ENCODE measurements at places on chromosomes 7 and 10.

DNA sequence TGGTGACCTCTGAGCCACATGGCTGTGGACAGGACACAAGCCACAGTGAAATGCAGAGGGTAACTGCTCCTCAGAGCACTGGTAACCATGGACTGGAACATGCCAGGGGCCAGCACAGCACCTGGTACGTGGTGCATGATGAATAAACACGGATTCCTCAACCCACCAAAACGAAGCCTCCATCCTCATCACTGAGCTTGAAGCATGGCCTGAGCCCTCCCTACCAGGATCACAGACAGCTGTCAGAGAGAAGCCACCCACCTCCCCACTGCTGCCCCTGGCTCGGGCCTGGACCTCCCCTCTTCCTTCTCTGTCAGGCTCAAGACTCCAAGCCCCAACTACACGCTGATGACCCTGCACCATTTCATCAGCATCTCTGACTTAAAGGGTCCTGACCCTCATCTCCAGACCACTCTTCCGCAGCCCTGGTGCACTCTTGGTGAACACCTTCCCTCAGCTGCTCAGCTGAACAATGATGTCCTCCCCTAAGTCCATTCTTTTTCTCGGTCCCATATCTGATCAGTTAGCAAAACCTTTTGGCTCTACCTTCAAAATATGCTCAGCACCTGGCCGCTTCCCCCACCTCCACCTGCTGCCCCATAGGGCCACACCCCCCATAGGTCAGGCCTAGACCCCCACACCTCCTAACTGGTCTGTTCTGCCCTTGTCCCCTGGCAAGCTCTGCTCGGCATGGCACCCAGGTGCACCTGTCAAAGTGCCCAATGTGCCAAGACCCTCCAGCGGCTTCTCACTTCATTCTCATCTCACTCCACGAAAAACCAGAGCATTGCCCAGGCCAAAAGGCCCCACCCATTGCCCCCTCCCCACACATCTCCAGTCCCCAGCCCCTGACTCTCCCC lies 141.1 kb downstream of the MAPK8 start:
- no peak for DNase-seq

DNA sequence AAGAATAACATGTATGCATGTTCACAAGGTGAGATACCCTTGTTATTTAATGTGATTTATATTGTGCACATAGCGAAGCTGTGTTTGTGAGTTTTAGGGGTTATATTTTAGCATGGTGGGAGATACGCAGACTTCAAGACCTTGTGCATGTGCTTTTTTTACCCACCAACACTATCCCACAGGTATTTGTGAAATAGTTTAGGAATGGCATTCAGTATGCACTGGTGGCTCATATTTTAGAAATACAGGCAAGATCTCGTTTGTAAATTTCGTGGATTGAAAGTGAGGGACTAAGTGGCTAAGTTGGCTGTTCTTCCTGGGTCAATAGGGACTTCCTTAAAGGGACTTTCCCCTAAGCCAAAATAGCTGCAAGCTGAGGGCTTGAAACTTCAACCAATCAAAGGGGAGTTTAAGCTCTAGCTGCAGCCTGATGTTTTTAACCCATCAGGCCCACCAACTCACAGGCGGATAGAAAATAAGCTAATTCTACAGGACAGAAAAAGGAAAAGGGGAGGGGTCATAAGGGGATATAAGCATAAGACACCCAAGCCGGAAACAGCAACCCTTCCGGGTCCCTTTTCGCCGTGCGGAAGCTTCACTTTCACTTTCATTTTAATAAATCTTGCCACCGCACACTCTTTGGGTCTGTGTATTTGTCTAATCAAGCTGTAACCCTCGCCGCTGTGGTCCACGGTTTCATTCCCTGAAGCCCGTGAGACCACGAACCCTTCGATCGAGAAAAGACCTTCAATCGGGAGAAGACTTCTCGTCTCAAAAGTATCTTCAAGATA lies 291.0 kb downstream of the GPR158 start:
- DNase-seq, result no peak

DNA sequence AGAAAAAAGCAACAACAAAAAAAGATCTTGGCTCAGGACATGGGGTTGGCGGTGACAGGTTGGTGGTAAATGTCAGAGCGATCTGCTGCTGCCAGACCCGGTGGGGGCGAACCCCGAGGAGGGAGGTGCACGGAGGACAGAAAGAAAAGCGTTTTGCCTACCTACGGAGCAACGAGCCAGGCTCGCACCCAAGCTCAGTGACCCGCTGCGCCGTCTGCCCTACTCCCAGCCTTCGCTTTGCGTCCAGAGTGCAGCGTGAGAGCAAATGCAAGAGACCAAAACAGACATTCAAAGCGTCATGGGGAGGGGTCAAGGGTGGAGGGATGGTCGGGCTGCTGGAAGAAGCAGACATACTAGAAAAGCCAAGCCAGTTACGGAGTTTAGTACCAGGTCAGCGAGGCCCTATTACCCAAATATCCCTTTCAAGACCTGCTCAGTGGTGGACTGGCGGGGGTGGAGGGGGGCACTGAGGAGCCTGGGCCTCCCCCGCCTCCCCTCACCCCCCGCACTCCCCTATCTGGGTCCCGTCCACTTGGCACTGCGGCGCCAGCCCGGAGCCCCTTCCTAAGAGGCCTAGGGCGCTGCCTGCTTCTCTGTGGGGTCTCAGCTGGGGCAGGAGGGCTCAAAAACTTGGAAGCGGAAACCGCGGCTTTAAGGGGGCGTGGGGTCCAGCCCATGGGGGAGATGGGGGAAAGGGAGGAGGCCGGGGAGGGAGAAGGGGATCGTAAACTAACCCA lies 66.9 kb downstream of the SLC29A4 start:
- DNase-seq, result no peak

- DNase-seq, result no peak
Observed at GRCh38 chr7:148485618-148486017, 104.9 kb upstream of the C7orf33 start.

GRCh38 chr7:107049480-107049879 lies 5.0 kb downstream of the PRKAR2B start:
- DNase-seq, result no peak

DNA sequence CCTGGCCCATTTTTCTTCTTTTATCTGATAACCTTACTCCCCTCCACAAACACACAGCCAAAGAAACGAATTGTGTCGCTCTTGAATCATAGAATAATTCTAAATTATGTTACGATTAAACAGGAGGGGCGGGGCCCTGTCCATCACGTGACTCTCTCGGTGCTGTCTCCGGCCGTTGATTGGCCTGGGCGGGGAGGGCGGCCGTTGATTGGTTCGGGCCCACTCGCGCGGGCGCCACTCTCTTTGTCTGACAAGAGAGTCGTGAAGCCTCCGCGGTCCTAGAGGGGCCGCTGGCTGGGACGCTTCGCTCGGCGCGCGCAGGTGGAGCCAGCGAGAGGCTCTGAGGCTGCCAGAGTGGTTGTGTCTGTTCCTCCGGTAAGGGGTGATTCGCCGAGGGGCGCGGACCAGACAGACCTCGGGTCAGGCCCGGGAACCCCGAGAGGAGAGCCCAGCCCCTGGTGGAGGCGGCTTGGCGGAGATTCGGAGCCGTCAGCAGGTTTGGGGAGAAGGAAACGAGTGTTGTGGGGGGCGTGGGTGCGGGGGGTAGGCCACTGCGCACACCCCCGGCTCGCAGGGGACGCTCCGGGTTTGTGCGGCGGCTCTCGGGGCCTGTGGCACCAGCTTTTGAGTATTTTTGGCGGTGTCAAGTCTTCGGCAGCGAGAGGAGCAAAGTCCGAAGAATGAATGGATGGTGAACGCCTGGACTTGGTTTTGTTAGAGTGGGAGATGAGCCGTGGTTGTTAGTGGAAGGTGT lies at the start of gene ZNF789:
Gene ZNF789, plus strand, starts transcription at position 330 of the 754 bp plus-strand sequence. CDS start 3,567 bp downstream, outside the sequence.
- DNase-seq, result peak; percentile 95

DNA sequence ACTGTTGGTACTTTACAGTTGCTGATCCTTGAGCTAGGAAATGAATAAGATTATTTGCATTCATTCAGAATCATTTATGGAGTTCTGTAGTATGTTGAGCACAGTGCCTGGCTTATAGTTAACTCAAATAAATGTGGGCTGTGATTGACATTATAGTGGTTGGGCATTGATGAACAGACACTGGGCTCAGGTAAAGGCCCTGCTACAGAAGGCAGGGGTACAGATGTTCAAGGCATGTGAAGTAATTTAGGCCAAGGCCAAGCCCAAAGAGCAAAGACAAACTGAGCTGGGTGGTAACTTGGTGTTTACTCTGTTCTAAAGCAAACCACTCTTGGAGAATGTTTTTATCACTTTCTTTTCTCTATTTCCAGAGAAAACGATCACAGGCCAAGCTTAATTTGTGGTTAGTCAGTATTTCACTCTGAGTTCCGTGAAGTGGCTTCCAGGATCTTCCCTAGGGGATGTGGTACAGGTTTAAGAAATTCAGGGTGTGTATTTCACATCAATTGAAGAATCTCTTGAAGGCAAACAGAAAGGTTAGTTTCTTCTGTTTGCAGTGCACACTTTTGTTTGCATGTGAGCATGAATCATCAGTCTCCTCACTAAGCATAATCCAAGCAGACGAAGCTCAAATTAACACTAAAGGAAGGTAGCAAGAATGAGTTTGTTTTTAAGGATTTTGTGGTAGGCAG lies 113.9 kb upstream of the PRR15 start:
- DNase-seq, result no peak

DNA sequence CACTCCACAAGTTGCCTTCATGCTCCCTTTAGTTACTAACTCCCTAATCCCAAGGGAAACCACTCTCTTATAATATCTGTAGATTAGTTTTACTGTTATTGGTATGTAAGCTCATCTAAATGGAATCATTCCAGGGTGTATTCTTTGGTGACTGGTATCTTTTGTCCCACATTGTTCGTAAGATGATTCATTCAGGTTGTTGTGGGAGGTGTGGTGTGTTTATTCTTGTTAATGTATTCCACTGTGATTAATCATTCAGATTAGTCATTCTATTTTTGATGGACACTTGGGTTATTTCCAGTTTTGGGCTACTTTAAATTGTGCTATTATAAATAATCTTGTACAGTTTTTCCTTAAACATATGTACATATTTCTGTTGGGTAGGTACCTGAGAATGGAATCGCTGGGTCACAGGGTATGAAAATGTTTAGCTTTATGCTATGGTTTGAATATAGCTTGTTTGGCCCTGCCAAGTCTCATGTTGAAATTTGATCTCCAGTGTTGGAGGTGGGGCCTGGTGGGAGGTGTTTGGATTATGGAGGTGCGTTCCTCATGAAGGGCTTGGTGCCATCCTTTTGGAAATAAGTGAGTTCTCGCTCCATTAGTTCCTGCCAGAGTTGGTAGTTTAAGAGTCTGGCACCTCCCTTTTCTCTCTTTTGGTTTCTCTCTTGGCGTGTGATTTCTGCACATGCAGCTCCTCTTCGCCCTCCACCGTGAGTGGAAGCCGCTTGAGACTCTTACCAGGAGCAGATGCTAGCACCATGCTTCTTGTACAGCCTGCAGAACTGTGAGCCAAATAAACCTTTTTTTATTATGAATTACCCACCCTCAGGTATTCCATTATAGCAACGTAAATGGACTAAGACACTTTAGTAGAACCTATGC lies 13.8 kb downstream of the BTRC start:
- DNase-seq, result peak; percentile 87

DNA sequence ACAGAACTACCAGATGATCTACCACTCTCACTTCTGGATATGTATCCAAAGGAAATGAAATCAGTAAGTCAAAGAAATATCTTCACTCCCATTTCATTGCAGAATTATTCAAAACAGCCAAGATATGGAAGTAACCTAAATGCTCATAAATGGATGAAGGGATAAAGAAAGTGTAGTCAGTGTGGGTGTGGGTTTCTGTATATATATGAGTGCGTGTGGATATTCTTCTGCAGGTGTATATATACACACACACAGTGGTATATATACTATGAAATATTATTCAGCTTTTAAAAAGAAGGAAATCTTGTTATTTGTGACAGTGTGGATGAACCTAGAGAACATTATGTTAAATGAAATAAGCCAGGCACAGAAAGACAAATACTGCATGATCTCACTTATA lies 48.7 kb downstream of the IMMP2L start:
- no peak for DNase-seq

DNA sequence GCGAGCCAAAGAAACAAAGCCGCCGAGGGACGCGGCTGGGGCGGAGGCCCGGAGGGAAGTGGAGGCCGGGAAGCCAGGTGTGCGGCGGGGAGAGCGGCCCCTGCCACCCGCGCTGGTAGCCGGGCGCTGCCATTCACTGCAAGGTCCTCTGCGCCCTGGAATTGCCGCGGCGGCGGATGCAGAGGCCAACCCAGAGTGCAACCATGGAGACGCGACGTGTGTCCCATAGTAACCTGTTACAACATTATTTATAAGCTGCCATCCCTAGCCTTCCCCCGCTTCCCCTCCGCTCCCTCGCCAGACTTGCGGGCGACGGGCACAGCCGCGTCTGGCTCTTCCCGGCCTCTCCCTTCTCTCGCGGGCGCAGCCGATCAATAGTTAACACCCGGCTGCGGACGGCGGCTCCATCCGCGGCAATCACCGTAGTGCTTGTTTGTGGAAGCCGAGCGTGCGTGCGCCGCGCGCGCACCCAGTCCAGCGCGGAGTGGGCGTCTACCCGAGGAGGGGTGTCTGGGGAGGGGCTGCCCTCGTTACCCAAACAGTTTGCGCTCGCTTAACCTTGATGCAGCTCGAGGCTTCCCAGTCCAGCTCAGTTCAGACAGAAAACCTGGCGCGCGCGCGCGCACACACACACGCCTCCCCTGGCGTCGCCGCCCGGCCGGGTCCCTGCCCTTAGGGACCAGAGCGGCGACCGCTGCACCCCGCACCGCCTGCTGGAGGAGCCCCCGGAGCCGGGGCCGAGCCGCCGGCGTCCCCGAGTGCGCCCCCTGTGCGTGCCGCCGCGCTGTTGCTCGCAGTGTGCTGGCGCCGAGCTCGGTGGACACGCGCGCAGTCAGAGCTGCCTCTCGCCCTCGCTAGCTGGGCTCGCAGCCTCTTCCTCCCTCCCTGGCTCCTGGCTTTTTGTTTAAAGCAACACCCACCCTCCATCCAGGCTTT lies 165.4 kb upstream of the DPP6 start:
- no peak for DNase-seq

DNA sequence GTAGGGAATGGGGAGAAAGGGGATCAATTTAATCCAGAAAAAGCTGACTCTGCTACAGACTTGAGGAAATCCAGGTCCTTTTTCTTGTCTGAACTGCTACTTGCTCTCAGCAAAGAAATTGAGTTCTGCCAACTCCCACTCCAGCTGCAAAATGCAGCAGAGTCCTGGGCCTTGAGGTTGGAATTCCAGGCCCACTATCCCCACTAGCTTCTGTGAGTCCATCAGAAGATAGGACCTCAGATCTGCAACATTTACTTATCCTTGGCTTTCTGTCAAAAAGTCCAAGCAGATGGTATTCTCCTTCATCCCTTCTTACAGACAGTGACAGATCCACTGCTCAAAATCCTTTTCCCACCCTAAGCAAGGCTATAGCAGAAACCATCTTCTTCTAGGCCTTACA lies 219.2 kb downstream of the ARHGAP12 start:
- no peak for DNase-seq
